ENCODE measurements at places on chromosomes 7 and 10.

DNA sequence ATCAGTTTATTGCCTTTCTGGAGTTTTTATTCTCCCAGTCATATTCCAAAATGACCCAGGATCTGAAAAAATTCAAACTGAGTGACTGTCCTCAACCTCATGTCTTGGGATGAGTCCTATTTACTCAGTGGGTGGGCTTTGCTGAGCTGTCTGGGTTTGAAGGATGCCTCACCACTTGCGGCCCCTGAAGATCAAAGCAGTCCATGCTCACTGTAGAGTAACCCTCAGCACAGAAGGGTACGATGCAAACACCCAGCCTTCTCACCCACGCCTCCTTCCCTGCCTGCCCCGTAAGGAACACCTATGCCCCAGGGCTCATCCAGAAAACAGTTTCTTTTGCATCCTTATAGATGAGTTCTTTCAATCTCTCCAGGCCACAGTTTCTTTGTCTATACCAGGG lies 42.2 kb upstream of the GRB10 start:
- no peak for DNase-seq

- DNase-seq: no peak
Observed at GRCh38 chr7:157044147-157044687, 33.8 kb upstream of the MNX1 start.

- DNase-seq: no peak
Observed at GRCh38 chr7:37480041-37481031, 31.7 kb upstream of the ELMO1 start.

DNA sequence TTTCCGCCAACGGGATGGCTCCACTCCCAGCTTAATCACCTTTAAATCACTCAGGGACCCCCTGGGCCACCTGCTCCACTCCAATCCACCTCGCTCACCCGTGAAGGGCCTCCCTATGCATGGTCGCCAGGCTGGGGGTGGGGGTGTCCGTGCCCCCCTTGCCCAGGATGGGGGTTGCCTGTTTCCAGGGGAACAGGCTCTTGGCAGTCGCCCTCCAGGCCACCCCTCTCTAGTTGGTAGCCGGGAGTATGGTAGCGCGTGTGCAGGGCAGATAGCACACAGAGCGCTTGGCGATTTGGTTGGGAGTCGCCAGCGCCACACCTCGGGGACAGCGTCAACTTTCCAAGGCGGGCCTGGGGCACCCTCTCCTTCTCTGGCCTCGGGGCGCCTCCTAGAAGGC lies 134.9 kb upstream of the ZNF92 start:
- DNase-seq: no peak

GRCh38 chr7:155755026-155755425 lies 57.2 kb downstream of the SHH start:
- DNase-seq: no peak

DNA sequence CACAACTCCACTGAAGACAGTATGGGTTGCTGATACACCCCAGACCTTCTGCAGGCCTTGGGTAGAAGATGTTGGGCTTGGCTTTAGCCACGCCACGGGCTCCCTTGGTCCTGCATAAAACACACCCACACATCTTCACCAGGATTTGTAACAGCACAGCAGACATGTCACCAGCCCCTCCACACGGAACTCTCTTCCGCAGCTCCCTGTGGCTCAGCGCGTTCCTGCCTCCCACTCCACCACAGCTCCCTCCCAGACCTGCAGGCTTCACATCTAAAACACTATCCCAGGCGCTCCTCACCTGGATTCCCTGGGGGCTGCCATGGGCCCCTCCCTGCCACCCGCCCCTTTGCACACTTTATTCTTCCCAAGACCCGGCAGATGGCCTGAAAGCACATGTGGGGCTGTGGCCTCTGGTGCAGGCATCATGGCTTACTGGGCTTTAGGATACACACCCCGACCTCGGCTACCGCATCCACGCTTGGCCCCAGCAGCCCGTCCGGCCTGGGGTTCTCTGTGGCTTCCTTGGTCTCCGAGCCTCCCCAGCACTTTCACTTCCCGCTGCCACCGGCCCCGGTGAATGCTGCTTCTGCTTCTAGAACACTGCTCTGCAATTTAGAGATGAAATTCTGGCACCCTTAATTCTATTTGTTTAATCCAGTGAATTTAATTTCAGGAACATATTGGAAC lies 432.9 kb downstream of the DNAJB6 start:
- DNase-seq: no peak

DNA sequence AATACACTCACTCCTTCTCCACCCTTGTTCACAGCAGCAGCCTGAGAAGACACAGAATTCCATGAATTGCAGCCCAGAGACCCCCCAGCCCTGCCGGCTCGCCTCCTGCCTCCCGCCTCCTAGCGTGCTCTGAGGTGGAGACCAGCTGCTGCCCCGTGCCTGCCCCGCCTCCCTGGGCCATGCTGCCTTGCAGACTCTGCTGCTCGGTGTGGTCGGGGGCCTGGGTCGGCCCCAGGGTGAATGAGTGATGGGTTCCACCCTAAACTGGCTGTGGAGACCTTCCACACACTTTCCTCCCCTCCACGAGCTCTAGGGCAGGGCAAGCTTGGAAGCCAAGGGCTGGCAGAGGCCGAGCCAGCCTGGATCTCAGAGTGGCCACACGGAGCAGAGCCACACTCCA lies 479.3 kb downstream of the DNAJB6 start:
- no peak for DNase-seq

GRCh38 chr7:95558864-95559263 lies 37.5 kb downstream of the PDK4 start:
- DNase-seq: no peak

GRCh38 chr7:3592401-3593134 lies 291.5 kb downstream of the SDK1 start:
- DNase-seq: no peak

DNA sequence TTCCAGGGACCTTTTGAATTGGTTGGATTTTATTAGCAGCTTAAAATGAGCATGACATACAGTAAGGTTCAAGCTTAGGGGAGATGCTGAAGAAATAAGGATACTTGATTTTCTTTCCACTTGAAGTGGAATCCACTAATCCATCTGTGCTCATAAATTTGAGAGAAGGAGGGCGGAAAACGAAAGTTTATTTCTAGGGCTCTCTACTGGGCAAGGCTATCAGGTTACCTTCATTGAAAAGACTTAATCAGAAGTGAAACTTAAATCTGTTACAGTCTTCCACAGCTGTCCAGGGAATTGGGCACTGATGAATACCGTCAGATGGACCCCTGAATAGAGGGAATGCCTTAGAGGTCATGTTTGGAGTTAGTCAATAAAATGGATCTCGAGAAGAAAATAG lies 21.8 kb downstream of the AUTS2 start:
- no peak for DNase-seq

DNA sequence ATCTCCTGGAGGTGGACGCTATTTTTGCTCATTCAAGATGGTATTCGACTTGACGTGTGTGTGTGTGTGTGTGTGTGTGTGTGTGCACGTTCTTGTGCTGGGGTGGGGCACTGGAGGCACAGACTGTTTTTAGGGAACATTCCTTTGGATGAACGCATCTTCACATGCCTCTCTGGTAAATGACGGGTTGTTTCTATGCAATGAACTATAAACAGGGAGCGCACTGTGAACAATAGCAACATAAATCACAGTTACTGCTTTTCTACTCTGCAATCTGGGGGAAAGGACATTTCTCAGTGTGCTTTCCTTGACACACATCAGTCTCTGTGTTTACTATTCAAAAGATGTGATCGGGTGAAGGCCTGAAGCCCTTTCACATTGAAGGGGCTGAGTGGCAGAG lies 120.1 kb upstream of the PITRM1 start:
- DNase-seq: no peak

GRCh38 chr7:141001122-141001521 lies 13.6 kb downstream of the MRPS33 start:
- DNase-seq: no peak

DNA sequence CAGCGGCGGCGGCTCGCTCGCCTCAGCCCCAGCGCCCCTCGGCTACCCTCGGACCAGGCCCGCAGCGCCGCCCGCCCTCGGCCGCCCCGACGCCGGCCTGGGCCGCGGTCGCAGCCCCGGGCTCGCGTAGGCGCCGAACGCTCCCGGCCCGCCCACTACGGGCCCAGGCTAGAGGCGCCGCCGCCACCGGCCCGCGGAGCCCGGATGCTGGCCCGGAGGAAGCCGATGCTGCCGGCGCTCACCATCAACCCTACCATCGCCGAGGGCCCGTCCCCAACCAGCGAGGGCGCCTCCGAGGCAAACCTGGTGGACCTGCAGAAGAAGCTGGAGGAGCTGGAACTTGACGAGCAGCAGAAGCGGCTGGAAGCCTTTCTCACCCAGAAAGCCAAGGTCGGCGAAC lies 18.2 kb upstream of the TSPAN33 start:
- DNase-seq: no peak

DNA sequence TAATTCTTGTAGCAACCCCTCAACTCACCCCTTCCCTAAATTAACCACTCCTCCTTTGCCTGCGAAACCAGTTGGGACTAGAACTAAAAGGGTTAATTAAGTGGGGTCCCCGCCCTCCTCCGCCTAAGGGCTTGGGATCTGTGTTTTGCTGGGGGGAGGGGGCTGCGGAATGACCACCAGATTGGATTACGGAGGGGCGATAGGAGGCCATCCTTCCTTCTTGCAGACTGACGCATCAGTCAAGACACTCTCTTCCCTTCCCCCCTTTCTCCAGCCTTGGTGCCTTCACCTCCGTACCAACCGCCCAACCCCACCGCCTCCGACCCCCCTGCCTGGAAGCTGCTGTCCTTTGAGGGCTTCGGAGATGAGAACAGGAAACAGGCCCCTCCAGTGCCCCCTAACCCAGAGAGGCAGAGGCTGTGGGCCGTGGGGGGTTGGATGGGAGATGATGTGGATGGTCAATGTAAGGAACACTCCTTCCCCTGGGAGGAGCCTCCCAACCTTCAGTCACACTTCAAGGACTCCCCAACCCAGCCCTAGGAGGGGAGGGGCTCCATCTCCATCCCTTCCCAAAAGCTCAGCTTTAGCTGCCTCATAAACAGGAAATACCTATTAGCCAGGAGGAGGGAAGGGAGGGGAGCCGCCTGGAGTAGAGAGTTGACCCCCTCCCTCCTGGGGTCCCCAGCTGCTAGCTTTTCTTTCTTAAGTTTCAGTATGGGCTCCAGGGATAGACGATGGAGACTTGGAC lies 997 bp upstream of the LDB1 start:
- DNase-seq: peak; percentile 28

GRCh38 chr10:76459016-76459730 lies 1027.7 kb downstream of the LRMDA start:
- DNase-seq: no peak

GRCh38 chr7:79531116-79531515 lies 77.6 kb upstream of the MAGI2 start:
- DNase-seq: no peak

DNA sequence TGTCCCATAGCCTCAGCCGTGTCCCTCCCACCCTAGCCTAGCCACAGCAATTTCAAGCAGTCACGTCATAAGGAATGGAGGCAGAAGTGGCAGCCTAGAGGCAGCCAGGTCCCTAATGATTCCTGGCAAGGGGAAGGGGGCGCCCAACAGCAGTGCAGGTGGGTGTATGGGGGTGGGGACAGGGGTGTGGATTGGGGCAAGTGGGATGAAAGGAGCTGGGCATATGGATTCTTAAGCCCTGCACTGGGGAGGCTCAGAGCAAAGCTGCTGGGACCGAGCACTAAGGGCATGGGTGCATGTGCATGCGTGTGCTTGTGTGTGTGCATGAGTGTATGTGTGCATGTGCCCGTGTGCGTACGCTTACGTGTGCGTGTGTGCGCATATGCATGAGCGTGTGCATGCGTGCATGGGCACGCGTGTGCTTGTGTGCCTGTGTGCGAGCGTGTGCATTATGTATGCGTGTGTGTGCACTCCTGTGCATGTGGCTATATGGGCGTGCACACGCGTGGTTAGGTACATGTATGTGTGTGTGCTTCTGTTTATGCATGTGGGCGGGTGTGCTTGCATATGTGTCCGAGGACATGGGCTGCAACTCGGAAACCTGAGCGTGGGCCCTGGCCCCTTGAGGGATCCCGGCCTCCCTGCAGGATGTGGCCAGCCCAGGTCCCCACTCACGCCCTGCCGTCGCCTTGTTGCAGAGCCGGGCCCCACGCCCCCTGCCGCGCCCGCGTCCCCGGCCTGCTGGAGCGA lies 34.1 kb downstream of the SH2B2 start:
- DNase-seq: no peak

Measured in stimulated activated CD4-positive, alpha-beta T cell treated with anti-CD3 and anti-CD28 coated beads, Interleukin-15, amount 100 ng/mL, for 24 hours (primary cell).